ENCODE measurements at places on chromosomes 16 and 17.
A peak's percentile ranks its signal among the peaks of the same experiment; 100 is the strongest.

GRCh38 chr17:69228018-69228417, 606 bp downstream of the ABCA10 start:
- no peak for DNase-seq

GRCh38 chr16:53022374-53022773, 30.3 kb downstream of the CHD9NB start:
- no peak for DNase-seq

DNA sequence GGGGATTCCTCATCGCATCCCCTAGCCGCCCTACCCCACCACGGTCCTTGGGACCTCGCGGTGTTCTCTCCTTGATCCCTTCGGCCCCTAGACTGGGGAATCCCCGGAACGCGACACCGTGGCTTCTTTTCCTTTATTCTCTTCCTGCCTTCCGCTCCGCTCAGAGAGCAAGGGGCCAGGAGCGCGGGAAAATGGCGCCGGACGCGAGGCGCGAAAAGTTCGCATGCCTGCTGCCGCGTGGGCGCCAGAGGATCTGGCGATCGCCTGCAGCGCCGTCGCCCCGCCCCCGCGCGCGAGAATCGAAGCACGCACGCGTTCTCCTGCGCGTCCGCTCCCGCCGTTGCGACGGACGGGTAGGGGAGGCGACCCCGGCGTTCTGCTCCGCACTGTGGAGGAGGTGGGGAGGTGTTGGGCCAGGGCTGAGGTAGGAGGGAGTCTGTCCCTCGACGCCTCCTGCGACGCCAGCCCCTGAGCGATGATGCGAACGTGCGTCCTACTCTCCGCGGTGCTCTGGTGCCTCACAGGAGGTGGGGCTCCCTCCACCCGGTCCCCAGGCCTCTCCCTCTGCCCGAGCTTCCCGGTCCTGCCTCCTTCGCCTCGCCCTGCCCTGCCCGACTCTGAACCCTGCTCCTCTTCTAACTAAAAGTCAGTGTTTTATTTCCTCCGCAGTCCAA, at the start of gene ZPBP2:
Gene ZPBP2 (plus strand): TSS at position 323 of the 674 bp plus-strand sequence. CDS start 153 bp downstream, at position 476.
- DNase-seq, result peak; percentile 26

DNA sequence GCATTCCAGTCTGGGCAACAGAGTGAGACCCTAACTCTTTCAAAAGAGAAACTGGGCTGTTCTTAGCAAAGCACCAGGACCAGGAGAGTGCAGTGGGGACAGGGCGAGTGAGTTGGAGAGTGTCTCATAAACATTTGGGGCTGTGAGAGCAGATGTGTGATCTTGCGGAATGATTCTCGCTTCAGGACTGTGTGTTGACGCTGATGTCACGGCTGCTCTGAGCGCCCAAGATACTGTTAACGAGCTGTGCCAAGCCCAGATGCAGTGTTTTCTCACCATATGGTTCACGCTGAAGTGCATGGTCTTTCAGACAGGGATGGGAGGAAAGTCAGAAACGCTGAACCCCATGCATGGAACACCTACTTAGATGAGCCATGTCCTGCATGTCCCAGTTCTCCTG, 438.2 kb downstream of the HS3ST4 start:
- DNase-seq, result no peak

DNA sequence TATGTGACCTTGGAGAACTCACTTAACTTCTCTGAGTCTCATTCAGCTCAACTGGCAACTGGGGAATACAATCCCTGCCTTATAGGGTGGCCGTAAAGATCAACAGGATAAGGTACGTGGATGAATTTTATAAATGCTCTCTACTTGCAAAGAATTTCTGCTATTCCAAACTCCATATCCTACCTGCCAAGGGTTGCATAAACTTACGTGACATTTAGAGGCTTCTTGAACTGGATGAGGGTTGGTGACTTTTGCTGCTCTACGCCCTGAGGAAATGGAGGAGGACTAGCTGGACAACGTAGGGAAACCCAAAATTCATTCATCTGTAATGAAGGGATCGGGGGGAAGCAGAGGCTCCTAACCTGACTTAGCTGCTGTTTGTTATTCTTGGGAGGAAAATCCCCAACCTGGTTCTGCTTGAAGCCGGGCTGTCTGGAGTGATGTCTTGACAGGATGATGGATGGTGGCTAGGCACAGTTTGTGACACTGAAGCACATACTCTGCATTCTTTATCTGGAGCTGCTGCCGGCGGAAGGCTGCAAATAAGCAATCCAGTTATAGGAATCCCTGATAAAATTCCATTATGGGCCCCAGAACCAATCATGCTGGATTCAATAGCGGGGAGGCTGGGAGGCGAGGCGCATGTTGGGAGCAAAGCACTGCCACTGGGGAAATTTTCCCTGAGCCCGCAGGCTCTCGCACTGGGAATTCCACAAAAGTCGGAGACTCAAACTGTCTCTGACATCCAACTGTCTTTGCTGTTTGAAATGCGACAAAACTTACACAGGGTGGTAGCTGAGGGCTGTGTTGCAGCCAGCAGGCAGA, 94.7 kb upstream of the SDK2 start:
- no peak for DNase-seq

DNA sequence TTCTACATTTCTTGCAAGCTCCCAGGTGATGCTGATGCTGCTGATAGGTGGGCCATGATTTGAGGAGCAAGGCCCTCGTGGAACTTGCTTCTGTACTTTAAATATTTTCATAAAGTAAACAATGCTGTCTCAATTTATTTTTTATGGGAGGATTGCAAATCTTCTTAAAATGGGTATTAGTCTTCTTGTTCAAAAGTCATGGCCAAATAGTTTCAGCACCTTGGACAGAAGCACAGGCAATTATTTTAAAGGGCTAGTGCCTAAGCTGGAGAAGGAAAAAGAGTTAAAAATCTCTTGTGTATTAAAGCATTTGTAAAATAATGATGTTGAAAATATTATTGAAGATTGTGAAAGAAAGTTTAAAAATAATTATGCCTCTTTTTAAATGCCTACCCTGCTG, 50.5 kb downstream of the GPR139 start:
- no peak for DNase-seq

DNA sequence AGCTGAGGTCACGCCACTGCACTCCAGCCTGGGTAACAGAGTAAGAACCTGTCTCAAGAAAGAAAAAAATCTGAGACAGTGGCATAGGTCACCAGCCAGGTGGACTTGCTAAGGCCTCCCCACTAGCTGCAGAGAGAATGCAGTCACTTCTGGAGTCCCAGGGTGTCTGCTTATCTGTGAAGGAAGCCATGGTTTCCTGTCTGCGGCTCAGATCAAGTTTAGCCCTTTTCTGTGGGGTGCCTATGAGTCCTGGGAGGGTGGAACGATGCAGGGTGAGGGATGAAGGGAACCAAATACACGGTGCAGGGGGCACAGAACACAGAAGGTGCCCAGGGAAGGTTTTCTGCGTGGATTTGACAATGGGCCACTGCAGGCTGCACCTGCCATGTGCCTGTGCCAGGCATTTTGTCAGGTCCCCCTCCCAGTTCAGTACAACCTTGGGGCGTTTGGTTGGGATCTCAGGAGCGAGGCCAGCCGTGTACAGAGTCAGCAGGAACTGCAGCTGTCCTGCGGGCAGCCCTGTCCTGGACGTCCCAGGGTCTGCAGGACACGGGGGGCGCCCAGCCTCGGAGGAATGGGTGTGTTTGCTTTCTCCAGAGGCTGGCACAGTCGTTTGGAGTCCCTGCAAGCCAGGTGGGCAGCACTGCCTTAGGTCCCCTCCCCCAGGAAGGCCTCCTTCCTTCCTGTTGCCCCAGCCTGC, 41.8 kb downstream of the RAB11FIP4 start:
- DNase-seq, result peak; percentile 9

DNA sequence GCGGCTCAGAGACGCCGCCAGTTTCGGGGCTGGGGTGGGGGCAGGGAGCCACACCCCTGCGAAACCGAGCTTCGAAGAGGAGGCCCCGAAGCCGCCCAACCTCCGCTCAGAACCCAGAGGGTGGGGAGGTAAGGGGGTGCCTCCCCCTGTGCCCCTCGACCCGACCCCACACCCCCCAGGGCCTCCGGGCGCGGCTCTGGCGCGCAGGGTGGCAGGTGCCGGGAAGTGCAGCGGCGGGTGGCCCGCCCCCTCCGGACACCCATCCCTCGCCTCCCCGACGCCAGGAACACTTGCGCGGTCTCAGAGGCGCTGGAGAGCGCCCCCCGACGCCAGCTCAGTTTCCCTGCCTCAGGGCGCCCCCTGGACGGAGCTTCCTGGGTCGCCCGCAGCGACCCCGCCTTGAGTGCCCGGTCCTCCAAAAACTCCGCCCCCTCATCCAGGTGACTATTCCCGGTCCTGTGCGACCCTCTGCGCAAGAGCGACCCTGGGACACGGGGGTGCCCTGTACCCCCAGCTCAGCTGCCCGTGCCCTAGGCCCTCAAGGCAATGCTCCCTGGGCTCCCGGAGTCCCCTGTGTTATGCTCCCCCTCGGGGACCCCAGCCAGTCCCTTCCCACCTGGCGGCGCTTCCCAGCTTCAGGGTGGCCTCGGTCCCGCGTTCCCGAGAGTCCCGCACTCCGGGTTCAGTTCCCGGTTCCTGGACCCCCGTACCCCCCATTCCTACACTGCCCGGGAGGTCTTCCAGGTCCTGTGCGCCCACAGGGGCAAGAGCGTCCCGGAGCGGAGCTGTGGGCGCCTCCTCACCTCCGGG, 562 bp downstream of the PPL start:
- no peak for DNase-seq

GRCh38 chr16:83136924-83137323, 510.2 kb downstream of the CDH13 start:
- DNase-seq, result no peak

DNA sequence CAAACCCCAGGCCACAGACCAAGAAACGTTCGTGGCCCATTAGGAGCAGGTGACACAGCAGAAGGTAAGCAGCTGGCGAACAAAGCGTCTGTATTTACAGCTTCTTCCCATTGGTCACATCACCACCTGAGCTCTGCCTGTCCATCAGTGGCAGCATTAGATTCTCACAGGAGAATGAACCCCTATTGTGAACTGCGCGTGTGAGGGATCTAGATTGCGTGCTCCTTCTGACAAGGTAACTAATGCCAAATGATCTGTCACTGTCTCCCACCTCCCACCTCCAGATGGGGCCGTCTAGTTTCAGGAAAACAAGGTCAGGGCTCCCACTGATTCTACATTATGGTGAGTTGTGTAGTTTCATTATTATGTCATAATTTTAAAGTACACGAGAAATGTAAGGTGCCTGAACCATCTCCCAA, 186.3 kb downstream of the CPPED1 start:
- DNase-seq, result no peak

DNA sequence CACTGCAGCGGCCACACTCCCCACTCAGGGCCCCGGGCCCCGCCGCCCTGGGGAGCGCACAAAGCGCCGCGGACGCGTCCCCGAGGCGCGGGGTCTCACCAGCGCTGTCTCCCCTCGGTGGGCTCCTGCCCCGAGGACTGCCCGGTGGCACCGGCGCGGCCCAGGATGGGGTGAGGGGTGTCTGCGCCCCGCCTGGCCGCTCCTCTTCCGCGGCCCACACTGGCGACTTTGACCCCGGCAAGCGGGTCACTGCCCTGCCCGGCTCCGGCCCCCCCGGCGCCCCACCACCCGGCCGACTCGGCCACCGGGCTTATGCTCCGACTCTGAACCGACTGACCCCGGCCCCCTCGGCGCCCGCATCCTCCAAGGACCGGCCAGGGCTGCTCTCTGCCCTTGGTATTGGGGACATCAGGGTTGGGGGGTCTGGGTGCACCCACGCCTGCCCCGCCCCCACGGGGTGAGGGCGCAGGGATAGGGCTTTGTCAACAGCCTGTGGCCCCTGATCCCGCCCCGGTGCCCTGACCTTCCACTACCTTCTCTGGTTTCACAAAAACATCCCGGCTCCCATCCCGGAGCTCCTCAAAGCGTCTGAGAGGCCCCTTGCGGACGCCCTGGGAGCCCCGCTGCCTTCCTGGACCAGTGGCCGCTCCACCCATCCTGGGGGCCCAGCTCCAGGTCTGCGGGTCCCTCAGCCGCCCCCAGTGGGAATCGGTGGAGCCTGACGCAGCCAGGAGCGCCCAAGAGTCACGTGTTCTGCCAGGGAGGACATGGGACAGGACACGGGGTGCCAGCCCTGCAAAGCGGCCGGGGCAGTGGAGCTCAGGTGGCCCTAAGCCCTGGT, 829 bp downstream of the GCGR start:
- DNase-seq, result no peak

DNA sequence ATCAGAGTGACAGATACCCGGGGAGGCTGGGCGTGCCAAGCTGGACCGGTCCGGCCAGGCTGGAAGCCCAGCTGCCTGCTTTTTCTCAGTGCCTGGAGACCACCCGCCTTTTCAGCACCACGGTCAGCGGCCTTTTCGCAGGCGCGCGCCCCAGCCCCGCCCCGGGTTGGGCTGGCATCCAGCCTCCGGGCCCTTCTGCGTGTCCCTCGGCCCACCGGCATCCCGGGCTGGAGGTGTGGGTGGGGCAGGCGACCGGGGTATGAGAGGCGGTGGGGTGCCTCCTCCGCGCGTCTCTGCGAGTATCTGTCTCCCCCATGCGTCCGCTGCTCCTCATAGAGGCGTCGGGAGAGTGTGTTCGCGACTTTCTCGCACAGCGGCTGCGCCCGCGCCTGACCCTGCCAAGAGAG, 102.5 kb downstream of the MRM1 start:
- no peak for DNase-seq

DNA sequence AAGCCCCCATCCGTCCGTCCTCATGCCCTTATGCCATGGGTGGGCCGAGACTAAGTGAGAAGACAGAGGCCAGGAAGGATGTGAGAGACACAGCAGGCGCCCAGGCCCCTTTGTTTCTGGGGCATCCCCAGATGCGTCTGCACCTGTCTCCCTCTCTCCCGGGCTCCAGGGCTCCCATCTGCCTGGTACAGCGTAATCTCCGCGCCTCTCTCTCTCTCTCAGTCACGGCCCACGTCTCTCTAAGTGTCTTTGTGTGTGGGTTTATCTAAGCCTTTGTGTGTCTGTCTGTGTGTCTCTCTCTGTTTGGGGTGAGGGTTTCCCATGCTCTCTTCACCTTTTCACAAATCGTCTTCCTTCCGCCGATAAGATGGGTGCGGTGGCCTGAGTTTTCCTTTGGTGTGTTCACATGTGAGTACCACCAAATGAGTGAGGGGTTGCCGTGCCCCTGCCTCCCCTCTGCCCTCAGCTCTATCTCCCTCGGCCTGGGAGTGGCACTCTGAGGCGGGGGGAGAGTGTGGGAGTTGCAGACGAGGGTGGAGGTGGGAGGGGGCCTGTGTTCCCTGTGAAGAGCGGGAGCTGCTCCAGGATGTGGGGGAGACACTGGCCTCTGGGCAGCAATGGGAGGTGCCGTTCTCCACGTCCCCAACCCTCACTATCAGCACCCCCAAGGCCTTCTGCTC, 25.8 kb upstream of the ABCC3 start:
- DNase-seq, result no peak

- DNase-seq, result no peak
Measured at GRCh38 chr16:61726125-61726524, 310.1 kb downstream of the CDH8 start.

DNA sequence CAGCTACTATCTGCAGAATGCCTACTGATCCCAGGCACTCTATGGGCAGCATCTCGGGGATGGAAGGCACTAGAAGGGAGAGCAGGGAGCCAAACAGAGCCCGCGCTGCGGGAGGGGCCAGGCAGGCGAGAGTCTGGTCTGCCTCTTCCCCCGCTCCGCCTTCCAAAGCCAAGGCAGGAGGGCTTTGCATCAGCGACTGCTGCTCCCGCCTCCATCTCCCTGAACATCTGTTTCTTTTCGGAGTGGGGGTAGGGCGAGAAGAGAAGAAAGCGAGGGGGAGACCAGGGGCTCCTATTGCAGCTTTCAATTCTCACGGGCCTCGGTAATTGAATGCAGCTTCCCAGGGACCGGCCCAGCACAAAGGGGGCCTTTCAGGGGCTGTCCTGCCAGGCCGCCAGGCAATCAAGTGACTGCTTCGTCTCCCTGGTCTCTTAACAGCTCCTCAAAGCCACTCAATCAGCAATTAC, 31.4 kb upstream of the CDC42EP4 start:
- DNase-seq, result no peak

All from stimulated activated CD8-positive, alpha-beta memory T cell treated with anti-CD3 and anti-CD28 coated beads, Interleukin-15, amount 100 ng/mL, for 4 hours (primary cell).